NCI-H1092 (cell line): ENCODE measurements at places on chromosomes 12 and 14.

GRCh38 chr14:54627540-54628363 lies 60.8 kb downstream of the SAMD4A start:
- no peak for DNase-seq

DNA sequence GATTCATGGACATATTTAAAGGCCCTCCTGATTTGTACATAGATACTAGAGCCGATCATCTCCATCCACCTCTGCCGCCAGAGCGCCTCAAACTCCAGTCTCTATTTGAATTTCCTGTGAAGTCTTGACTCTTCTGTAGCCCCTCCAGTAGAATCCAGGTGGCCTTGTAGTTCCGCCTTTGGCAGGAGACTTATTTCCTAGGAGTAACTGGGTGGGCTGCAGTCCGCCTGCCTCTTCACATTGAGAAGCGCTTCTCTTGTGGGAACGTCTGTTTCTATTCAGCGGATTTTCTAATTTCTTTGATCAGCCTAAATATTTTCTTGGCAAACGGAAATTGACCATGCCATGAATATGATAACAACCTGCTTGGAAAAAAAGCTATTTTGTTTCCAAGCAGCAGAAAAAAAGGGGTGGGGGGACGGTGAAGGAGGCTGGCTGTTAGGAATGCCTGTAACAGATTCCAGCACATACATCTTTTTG lies 9.0 kb upstream of the SIX1 start:
- no peak for DNase-seq

DNA sequence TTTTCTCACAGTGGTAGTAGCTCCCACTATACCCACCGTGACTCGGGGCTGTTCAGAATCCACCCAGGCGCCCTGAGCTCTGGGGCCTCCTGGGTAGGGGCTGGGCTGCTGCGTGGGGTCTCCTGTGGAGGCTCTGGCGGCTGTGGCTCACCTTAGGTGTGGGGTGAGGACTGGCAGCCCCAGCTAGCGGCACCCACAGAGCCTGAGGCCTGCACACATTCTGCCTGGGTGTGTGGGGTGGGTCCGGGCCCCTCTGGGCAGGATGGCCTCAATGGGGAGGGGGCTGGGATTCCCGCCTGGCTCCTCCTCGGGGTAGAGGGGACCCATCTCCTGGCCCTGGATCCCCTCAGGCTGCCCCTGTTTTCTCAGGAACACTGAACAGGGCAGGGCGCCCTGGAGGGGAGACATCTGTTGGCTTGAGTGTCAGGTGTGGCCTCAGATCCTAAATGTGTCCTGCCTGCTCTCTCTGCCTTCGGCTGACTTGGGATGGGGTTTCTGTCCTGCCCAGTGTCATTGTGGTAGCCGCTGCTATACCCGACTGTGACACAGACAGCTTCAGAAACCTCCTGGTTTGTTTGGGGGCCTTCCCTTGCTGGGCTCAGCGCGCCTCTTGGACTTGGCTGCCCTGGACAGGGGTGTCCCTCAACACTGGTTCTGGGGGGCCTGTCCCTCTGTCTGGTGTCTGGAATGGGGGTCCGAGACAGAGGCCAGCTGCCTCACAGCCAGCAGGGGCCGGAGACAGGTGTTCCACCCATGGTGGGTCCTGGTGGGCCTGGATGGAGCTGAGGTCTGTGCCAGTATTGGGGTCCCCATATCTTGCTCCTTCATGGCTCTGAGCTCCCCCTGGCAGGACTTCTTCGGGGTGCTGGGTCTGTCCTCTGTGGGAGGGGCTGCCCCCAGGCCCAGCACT lies 354.9 kb downstream of the TMEM121 start:
- DNase-seq: no peak

GRCh38 chr12:102376181-102376747 lies 104.1 kb downstream of the IGF1 start:
- DNase-seq: no peak

GRCh38 chr14:54642801-54643695 lies 76.1 kb downstream of the SAMD4A start:
- DNase-seq: no peak

- DNase-seq: no peak
Measured at GRCh38 chr12:116639765-116640164, 80.6 kb downstream of the MAP1LC3B2 start.

GRCh38 chr12:3262470-3262869 lies 185.3 kb downstream of the TSPAN9 start:
- DNase-seq: no peak

DNA sequence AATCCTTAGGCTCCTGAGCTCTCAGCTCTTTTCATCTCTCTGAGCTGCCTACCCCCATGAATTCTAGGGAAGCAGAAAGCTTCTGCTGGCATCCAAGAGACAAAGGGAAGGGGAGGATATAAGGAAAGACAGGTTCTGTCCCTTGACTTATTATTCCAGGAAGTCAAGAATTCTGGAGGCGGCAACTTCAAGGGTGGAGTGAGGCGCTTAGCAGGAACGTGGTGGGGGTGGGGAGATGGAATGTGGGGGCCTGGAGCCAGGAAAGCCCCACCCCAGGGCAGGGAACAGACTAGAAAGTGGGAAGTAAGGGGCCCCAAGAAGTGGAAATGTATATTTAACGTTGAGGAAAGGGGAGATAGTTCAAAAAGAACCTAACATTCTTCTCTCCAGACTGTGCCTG lies 1.4 kb downstream of the CALCOCO1 start:
- no peak for DNase-seq

DNA sequence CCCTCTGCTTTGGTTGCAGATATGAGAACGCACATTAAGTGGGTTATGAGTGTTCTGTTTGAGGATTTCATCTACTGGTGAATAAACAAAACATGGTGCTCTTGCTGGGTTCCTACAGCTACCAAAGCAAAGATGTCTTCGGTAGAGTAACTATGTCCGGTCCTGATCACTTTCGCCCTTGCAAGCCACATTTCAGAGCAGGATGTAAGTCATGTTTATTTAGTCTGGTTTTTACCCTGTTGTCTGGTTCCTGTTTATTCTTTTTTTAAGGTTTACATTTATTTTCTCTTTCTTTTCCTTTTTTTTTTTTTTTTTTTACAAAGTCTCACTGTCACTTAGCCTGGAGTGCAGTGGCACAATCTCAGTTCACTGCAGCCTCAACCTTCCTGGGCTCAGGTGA lies 99.2 kb downstream of the VEZT start:
- DNase-seq: no peak

DNA sequence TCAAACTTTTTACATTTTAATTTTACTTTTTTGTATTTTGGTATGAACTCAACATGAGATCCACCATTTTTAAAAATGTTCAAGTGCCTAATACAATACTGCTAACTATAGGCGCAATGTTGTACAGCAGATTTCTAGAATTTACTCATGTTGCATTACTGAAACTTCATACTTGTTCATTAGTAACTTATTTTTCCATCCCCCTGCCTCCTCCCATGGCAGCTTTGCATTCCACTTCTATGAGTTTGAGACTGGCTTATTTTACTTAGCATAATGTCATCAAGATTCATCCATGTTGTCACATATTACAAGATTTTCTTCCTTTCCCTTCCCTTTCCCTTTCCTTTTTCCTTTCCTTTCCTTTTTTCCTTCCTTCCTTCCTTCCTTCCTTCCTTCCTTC lies 825.9 kb downstream of the SLC16A7 start:
- no peak for DNase-seq

DNA sequence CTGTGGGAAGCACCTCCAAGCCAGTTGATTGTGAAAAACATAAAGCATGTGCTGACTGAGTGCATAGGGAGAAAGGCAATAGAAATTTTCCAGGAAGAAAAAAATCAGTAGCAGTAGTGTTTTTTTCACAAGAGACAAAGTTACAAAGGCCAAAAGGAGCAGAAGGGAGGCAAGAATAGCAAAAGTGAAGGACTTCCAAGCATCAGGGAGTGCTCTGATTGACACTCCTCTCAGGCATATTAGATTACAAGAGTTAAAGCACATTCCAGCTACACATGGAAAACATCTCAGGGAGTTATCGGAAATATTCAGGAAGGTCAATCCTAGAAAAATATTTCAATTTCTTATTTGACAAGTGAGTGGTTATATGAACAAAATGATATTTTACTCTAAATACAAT lies 508.0 kb downstream of the MDGA2 start:
- DNase-seq: no peak
